MM.1S (cell line): ENCODE measurements at places on chromosomes 5 and 9.

- peak; percentile 69 for DNase-seq
Measured at GRCh38 chr5:66307647-66308241, 163.6 kb downstream of the SREK1 start.

DNA sequence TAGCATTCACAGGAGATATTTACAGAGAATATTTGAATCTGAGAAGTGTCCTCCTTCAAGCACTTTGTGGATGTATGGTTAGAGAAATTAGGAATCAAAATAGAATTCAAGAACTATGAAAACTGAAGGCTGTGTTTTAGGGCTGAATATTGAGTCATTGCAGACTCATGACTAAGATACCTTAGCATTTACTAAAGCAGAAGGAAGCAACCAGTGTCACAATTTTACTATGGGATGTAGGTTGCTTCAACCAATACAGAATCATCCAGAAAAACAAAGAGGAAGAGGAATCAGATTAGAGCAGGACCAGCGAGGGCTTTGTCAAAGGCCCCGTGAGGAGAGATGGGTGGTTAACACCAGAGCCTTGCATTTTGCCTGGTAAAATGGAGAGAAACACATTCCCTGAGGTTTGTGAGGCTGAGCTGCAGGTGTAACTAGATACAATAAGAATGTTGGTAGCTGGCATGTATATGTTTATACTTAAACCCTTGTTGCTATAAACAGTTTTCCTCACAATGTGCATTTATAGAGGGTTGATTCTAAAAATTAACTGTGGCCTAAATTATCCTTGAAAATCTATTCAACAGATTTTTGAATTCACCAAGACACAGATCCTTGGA is 518.1 kb downstream of the AGTPBP1 start:
- DNase-seq = no peak

GRCh38 chr9:73153793-73154227 is 2.1 kb downstream of the ANXA1 start:
- no peak for DNase-seq

- DNase-seq = no peak
Measured at GRCh38 chr9:15137658-15138356, 169.2 kb downstream of the TTC39B start.
